Stimulated activated CD8-positive, alpha-beta memory T cell treated with anti-CD3 and anti-CD28 coated beads, Interleukin-7, amount 100 ng/mL, for 48 hours (primary cell): ENCODE measurements at places on chromosomes 16 and 17.

- no peak for DNase-seq
These were observed 6.6 kb upstream of the ATP6V0C start for GRCh38 chr16:2507052-2507659.

GRCh38 chr17:46115699-46116098 is 77.5 kb downstream of the KANSL1 start:
- DNase-seq = no peak

GRCh38 chr17:61650749-61651148 is 59.7 kb upstream of the NACA2 start:
- DNase-seq = no peak

- DNase-seq = no peak
These were observed 29.9 kb downstream of the WWOX start for GRCh38 chr16:78129349-78129748.

- no peak for DNase-seq
These were observed 62.9 kb downstream of the PHKB start for GRCh38 chr16:47524007-47524405.

DNA sequence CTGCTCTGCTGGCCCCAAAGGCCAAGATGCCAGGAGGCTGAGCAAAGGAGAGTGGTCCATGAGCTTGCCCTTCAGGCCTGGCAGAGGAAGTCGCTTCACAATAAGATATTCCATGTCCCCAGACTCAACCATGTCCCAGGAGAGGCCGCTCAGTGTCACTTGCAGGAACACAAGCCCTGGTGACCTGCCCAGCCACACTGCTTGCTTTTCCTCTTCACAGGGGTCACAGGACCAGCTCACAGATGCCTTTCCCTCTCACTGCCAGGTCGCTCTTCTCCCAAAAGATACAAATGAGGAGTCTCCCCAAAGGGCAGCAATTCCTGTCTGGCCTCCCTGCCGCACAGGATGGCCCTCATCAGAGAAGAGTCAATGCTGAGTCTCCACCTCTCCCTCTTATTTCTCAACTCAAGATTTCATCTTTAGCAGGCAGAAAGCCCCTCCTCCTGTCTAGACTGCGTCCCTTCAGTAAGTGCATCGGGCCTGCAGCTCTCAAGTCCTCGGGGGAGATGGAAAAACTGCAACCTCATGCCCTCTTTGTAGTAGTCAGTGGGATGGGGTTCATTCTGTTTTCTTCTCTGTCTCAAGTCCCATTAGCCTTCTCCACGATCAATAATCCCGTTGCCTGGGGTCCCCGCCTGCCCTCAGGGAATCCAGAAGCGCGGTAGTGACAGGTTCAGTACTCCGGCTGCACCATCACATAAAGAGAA is 5.0 kb downstream of the JUP start:
- DNase-seq = no peak

- DNase-seq = no peak
These were observed 14.5 kb upstream of the RASL10B start for GRCh38 chr17:35716897-35717465.

DNA sequence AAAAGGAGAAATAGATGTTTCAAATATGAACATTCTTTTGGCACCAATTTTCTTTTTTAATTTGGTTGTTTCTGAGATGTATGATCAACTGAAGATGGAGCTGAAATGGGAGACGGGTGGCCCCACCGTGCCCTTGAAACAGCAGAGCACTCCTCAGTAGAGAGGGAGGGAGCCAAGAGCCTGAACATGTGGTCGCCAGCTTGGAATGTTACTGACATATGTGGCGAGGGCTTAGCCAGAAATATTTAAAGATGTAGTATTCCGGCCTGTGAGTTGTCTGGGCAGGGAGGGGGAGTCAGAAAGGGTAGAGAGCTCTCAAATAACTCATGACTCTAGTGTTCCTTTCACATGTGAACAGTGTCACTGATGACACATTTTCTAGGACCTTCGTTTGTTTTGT is 13.3 kb upstream of the MRC2 start:
- no peak for DNase-seq

- DNase-seq = no peak
These were observed 5.6 kb upstream of the VASN start for GRCh38 chr16:4366016-4366415.
